AG10803 (cell line): ENCODE measurements at places on chromosomes 1 and 21.

GRCh38 chr1:200740571-200741208, 2.0 kb downstream of the CAMSAP2 start:
- no peak for DNase-seq

DNA sequence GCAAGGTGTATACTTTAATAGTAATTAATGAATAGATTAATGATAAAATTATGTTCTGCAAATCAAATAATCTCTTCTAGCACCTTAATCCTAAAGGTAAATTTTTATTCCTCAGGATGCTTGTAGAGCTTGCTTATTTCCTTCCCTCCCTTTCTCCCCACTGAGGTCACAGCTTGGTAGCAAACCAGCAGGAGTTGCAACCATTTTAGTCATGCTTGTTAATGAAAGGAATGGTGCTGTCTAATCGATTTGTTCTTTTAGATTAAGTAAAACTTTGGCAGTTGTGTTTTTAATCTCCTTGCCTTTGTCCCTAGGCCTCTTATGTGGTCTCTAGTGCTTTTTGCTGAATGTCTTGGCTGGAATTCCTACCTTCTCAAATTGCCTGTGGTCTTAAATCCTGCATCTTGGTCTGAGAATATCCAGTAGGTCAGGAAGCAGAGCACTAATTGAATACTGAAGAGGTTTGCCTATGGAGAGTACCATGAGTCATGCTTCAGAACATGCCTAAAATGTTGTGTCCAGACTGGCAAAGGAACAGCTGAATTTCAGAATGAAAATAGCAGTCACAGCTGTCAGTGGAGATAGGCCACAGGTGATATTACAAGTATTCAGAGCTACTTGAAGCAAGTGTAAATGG, 36.3 kb upstream of the RWDD3 start:
- peak; percentile 27 for DNase-seq

DNA sequence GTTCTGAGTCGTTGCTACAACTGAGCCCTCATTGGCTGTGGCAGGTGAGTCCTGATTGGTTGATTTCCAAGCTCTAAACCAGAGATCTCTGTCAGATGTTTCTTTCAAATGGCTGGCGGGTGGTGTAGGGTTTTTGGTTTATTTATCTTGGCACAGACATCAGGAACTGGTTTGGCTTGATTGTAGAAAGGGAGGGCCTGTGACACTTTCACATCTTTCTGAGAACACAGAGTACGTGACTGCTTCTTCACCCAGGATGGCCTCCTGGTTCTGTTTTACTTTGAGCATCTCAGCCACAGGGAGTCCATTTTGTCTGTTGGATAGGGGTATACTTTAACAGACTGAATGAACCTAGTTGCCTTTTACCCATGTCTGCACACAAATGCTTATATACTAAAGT, 89.4 kb upstream of the GPR52 start:
- no peak for DNase-seq

GRCh38 chr1:223654083-223654482, 11.4 kb downstream of the CAPN8 start:
- no peak for DNase-seq

DNA sequence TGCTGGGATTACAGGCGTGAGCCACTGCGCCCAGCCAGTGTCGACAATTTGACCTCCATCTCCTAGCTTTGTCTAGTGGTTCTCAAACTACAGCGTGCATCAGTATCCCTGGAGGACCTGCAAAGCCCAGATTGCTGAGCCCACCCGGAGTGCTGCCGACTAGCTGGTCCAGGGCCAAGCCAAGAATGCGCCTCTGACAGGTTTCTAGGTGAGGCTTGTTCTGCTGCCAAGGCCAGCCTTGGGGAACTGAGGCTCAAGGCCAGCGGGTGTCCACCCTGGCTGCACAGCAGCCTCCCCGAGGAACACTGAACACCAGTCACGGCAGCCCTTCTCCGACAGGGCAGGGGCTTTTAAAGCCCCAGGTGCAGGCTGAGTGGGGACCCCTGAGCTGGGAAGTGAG, 9.8 kb upstream of the PTTG1IP start:
- DNase-seq: no peak

DNA sequence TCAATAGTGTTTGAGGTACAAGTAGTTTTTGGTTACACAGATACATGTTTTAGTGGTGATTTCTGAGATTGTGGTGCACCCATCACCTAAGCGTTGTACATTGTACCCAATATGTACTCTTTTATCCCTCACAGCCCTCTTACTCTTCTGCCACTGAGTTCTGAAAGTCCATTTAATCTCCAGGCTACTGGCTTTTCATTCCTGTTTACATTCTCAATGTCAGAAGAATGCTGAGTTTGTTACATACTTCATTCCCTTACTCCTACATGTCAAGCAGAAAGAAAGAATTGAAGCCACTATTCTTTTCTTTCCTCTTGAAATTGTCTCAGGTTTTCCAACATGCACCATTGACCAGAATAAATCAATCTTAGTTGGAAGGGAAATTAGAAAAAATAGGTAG, 1565.9 kb downstream of the PLA2G4A start:
- no peak for DNase-seq

GRCh38 chr1:61140778-61141177, 58.4 kb downstream of the NFIA start:
- DNase-seq: no peak

GRCh38 chr1:79811173-79811572, 804.6 kb upstream of the ADGRL4 start:
- peak; percentile 90 for DNase-seq

DNA sequence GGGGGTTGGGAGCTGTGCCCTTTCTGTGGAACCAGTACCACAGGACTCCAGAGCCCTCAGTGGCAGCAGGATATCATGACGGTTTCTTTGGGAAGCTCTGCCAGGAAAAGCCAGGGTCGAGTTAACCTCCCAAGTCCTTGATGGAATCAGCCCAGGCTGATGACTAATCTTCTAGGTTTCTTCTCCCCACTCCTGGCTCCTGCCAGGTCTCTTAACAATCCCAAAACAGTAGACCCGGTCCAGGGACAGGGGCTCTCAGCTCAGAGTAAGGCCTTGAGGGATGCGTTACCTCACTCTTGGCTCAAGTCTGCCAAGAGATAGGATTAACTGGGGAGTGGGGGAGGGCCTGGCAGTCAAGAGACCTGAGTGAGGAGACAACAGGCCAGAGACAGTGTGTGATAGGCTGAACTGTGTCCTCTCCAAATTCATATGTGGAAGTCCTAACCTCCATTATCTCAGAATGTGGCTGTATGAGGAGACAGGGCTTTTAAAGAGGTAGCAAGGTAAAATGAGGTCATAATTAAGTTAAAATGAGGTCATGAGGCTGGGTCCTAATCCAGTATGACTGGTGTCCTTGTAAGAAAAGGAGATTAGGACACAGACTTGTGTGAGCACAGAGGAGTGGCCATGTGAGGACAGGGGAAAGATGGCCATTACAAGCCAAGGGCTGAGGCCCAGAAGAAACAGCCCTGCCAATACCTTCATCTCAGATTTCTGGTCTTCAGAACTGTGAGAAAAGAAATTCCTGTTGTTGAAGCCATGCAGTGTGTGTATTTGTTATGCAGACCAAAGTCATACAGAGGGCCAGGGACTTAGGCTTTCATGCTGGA, 95.0 kb downstream of the BEND5 start:
- DNase-seq: peak; percentile 6

- no peak for DNase-seq
These were observed 5.7 kb upstream of the CD48 start for GRCh38 chr1:160717306-160717705.

DNA sequence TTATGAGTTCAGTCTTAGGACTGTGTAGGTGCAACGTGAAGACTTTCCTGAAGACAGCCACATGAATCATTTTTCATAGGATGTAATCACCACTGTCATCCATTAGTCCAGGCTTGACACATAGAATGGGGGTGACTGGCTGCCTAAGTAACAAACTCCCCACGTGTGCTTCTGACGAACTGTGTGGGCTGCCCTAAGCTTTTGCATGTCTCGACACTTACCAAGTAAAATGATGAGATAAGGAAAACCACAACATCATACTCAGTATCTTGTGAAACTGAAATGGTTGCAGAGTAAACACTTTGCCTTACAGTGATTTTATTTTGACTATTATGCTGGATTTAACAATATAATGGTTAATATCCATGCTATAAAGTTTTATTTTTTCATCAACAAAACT, 19.5 kb downstream of the ERG start:
- DNase-seq: no peak

DNA sequence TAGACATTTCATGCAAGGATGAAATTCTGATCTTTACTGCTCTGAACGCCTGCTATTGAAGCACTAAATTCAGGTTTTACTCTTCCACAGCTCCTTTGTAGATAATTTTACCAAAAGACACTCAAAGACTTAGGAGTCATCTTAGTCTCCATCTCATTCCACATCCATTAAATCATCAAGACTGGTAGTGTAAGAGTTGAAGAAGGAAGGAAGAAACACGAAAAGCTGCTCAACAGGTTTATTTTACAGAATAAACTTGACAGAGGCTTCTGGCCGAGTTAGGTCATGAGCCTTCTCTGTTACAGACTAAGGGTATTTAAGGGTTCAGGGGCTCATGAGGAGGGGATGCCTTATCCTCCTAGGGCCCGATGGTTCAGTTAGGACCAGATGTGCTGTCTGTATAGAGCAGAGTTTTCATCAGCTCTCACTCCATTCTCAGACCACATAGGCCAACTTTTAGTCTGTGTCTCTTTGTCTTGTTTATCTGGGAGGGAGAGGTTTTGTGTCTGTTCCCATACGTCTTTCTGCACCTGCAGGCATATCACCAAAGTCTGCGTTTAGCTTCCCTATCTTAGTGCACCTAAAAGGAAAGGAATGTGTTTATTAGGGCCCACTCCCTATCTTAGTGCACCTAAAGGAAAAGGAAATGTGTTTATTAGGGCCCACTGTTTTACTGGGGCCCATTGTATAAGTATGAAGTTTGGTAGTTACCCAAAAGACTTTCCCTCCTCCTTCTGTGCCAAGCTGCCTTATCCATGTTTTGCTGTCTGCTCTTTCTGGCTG, 57.4 kb upstream of the RGS18 start:
- no peak for DNase-seq

GRCh38 chr1:18532390-18533170, 51.9 kb downstream of the KLHDC7A start:
- DNase-seq: no peak

DNA sequence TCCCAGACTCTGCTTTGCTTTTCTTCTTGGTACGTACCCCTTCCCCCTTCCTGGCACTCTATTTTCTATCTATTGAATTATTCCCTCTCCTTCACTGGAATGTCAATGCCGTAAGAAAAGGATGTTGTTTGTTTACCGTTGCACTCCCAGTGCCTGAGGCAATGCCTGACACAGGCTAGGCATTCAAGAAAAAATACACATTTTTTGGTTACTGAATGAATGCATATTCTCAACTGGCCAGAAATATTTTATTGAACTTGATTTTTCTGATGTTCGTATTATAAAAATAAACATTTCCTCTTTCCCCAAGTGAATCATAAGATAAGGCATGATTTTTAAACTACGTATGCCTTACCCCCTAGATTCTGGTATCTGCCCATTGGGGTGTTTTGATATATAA, 41.2 kb downstream of the GNG12 start:
- DNase-seq: peak; percentile 88

GRCh38 chr21:42056996-42057689, 14.0 kb upstream of the UMODL1 start:
- peak; percentile 98 for DNase-seq
